ENCODE measurements at places on chromosomes 11 and 22.
A peak's percentile ranks its signal among the peaks of the same experiment; 100 is the strongest.

DNA sequence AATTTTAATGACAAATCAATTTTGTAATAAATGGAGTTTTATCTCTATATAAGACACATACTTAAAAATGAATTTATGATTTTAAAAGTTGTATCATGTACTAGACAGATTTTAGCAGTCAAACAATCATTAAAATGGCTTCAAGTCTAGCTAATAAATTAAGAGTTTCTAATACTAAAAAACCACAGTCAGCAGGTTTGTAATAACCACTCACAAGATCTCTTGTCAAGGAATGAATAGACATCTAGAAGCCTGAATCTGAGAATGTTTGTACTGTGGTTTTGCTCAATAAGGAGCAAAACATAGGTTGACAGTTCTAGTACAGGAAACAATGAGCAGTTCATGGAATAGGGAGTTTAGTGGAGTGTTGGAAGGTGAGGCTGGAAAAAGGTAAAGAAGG is 81.2 kb downstream of the DEUP1 start:
- no peak for DNase-seq

GRCh38 chr22:26377170-26377830 is 51.8 kb upstream of the ASPHD2 start:
- no peak for DNase-seq

- no peak for DNase-seq
Observed at GRCh38 chr11:69305885-69306540, 12.1 kb downstream of the MYEOV start.

DNA sequence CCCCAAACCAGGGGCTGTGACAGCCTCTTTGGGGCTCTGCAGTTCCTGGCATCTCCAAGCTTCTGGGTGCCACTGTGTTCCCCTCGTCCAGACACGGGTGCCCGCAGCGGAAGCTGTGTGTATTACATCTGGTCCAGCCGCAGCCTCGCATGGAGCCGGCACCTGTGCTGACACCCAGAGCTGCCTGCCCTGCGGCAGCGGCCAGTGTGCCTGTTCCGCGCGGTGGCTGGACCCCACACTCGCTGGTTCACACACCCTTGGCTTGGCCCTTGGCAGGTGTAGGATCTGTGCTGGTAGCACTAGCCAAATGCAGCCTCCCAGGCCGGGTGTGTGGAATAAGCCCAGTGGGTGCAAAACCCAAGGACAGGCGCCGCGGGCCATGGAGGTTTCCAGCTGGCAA is 24.5 kb upstream of the RNASEH2C start:
- no peak for DNase-seq

- no peak for DNase-seq
Observed at GRCh38 chr11:76115555-76115954, 90.7 kb downstream of the WNT11 start.

GRCh38 chr11:62075438-62075837 is 48.4 kb upstream of the INCENP start:
- DNase-seq: no peak

GRCh38 chr22:41847300-41847699 is 14.4 kb downstream of the SREBF2 start:
- no peak for DNase-seq

DNA sequence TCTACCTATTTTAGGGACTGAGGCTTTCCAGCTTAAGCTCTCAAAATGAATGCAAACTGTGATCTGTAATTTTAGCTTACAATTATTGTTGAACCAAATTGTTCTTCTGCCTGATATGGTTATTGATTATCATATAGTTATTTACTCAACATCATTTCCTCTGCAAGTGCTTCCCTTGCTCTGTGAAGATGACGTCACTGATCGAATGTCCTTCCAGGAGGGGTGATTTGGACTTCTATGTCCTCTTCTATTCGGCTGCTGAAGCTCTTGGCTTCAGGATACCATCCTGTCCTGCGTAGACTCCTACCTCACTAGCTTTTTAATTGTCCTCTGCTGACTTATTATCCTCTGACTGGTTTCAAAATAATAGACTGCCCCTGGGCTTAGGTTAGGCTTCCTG is 137.4 kb upstream of the LARGE1 start:
- DNase-seq: no peak

DNA sequence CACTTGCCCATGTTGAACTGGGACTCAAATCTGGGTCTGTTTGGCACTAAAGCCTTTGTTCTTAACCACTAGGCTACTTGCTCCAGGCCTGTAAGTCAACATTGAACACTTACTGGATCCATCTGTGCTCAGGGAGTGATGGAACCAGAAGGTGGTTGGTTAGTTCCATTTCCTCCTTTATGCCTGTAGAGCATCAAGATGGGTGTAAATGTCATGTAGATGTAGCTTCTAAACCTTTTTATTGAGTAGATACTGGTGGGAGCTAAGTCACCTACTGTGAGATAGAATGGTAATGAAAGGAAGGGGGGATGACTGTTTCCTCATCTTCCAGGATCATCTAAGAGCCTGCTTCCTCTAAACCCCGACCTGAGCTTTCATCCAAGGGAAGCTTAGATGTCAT is 38.6 kb upstream of the ALKBH3 start:
- DNase-seq: no peak

GRCh38 chr11:57386178-57386940 is 4.1 kb downstream of the PRG2 start:
- no peak for DNase-seq

- DNase-seq: no peak
Observed at GRCh38 chr11:46894961-46895360, 23.4 kb downstream of the LRP4 start.

GRCh38 chr22:42997582-42998090 is 17.3 kb downstream of the PACSIN2 start:
- no peak for DNase-seq

DNA sequence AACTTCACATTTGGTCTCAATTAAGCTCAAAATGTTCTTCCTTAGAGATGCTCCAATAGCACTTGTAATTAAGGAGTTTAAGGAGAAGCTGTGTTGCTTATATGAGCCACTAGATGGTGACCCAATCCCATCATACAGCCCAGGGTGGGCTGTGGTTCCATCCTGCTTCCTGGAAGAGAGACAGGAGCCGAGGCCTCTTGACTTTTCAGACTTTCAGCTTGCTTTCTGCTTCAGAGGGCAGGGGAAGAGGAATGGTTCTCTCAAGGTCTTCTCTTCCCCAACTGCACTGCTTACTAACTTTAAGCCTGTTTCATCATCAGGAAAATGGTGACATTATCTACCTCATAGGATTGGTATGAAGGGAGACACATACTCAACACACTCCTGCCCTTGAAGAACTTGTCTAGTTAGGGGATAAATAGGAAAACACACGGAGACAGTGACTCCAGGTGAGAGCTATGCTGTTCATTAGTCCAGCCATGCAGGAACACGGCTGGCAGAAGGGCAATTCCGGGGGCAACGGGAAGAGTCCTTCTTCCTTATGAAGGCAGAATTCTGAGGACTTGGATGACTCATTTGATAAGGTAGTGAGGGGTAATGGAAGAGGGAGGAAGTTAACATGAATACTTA is 20.1 kb downstream of the TMEM218 start:
- DNase-seq: no peak

- peak; percentile 97 for DNase-seq
Observed at GRCh38 chr11:65422633-65423515, at the start of gene NEAT1. NEAT1 (plus strand) TSS chr11:65422798.

DNA sequence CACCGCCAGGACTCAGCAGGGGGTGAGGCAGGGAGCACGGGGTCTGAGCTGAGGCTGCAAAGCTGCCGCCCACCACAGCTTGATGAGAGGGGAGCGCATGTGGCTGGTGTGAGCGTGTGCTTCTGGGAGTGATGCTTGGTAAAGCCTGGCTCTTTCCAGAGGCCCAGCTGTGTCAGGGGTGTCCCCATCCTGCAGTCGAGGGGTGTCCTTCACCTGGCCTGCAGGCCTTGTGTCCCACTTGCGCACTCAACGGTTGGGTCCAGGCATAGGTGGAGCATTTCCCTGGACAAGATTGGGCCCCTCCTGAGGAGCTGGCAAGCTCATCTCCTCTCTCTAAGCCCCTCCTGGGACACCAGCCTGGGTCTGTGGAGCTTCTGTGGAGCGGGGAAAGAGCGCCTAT is 273.9 kb downstream of the TBC1D22A start:
- no peak for DNase-seq

DNA sequence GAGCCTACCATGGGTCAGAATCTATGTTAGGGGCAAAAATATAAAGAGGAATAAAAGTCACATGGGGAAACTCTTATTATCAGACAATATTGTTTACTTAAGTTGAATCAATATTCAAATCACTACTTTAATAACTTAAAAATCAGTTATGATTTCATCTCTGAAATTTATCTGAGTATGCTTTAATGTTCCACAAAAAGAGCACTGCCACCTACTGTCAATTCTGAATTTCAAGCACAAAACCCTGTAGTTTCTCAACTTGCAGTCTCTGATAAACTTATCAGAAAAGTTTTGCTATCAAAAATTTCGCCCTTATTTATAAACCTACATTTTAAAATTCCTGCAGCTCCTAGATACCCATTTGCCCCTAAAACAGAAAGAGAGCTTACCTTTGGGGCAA is 47.3 kb downstream of the RDX start:
- no peak for DNase-seq

DNA sequence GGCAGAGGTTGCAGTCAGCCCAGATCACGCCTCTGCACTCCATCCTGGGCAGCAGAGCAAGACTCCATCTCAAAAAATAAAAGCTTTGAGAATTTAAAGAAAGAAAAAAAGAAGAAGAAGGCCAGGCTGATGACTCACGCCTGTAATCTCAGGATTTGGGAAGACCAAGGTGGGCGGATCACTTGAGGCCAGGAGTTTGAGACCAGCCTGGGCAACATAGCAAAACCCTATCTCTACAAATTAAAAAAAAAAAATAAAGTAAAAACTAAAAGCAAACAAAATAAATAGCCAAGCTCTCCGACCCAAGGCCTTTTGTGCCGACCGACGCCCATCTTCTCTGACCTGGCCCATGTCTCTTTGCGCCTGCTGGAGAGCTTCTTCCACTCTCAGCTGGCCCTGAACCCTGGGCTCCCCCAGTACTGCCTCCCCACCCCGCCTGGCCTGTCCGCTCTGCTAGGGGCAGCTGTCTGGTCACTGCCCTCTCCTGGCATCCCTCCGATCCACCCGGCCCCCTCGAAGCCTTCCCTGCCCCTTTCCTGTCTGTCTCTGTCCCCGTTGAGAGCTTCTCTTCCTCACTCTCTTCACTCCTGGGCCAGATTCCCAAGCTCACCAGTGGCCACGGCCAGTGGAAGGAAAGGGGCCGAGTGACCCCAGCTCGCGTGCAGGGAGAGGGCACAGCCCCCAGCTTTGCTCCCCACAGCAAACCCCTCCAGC is 4.8 kb upstream of the LSP1 start:
- DNase-seq: no peak

- no peak for DNase-seq
Observed at GRCh38 chr11:65906602-65907001, 6.4 kb upstream of the FOSL1 start.

GRCh38 chr11:130585545-130585944 is 137.1 kb downstream of the ADAMTS15 start:
- no peak for DNase-seq

GRCh38 chr22:28978158-28978557 is 83.5 kb downstream of the C22orf31 start:
- no peak for DNase-seq

DNA sequence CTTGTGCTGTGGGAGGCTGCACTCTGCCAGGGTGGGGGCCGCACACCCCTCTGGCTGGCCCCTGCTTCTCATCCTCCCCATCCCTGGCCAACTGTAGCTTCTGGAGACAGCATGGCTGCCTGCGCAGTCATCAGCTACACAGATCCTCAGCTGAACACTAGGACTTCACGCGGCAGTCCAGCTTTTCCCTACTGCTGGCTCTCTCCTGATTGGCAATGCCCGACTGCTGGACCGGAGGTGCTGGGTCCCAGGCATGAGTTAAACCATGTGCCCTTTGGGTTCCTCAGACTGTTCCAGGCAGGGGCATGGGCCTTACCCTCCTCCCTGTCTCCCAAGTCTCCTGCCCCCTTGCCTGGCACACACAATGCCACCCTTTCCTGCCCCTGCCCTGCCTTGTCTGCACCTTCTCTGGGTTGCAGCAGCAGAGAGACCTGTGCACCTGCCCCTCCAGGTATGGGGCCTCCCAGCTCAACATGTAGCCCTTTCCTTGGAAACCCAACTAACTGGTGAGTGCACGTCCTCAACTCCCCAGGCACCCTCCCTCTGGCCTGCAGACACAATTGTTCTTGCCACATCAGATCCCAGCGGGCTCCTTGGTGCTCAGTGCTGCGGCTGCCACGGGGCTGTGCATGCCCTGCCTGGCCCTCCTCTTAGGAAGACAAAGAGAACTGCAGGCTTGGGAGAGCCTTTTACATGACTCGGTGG is 1039.2 kb downstream of the TBC1D22A start:
- DNase-seq: no peak

DNA sequence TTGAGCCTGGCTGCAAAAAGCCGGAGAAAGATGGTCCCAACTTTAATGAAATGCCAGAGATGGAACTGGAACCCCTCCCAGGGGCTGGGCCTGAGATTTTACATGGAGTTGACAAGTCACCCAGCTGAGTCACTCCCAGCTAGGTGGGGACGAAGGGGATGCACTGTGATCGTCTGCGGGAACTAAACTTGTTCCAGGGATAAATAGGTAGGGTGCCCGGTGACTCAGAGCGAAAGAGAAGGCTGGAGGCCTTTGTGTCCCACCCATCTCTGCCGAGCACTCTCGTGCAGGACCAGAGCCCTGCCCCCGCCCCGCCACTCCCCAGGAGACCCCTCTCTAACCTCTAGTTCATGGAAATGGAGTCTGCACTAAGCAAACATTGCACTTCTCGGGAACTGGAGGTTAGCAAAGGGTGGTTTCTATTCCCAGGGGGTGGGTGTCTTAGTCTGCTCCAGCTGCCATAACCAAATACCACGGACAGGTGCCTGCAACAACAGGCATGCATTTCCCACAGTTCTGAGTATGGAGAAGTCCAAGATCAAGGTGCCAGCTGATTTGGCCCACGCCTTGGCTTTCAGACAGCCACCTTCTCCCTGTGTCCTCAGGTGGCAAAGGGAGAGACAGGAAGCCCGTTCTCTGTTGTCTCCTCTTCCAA is 60.7 kb upstream of the FADD start:
- DNase-seq: no peak

DNA sequence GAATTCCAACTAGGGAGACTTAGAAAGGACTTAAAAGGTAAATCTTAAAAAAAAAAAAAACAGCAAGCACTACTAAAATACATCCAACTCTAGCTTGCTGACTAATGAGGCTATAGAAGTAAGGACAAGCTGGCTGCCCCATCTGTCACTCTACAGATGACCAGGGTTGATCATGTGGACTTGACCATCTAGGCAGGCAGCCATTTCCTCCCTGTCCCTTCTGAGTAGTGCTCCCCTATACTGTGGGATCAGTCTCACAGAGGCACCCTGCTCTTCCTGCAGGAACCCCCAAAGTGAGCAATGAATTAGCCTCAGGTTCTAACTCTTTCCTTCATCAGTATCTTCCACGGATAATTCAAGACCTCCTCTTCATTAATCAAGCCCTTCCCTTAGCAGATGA is 12.3 kb downstream of the SLC1A2 start:
- no peak for DNase-seq

Measured in CD4-positive, alpha-beta T cell treated with Interleukin-2 at 100 ng/mL for 4 hours (primary cell).